Stimulated activated CD4-positive, alpha-beta T cell treated with anti-CD3 and anti-CD28 coated beads, Interleukin-1b, Interleukin-23, amount 100 ng/mL, for 1 hour (primary cell): ENCODE measurements at places on chromosomes 12 and 14.

GRCh38 chr12:84891106-84891838, 21.3 kb downstream of the SLC6A15 start:
- no peak for DNase-seq

GRCh38 chr12:52364901-52365489, 2.3 kb downstream of the KRT85 start:
- no peak for DNase-seq

GRCh38 chr14:89674936-89675335, 257.9 kb upstream of the FOXN3 start:
- DNase-seq, result no peak

- no peak for DNase-seq
These were observed 28.5 kb downstream of the PRIMA1 start for GRCh38 chr14:93759719-93760307.

DNA sequence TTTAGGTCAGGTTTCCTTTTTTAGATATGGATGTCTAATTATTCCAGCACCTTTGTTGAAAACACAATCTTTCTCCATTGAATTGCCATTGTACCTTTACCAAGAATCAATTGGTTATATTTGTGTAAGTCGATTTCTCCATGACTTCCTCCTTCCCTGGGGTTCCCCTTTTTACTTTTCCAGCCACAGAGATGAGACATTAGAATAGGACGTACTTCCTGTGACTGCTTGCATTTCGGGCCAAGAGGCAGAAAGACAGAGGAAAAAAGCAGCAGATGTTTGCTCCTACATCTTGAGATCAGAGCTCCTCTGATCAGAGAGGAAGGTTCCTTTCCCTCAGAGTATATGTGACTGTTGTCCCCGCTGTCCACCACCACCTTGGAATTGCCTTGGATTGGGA, 453.7 kb upstream of the RGS6 start:
- no peak for DNase-seq

DNA sequence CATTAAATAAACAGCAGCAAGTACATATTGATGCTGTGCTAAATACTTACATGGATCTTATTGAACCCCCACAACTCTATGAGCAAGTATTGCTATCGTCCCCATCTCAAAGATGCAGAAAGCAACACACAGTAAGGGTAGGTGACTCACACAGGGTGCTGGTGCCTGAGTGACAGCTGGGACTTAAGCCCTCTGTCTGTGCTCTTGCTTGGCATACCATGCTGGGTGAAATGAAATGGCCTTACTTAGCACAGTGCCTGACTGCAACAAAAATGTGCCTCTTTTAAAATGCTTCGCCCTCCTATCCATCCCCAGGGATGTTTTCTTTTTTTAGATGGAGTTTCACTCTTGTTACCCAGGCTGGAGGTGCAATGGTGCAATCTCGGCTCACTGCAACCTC, 788 bp downstream of the TEX52 start:
- no peak for DNase-seq

GRCh38 chr14:102029956-102030355, 56.9 kb downstream of the HSP90AA1 start:
- no peak for DNase-seq

DNA sequence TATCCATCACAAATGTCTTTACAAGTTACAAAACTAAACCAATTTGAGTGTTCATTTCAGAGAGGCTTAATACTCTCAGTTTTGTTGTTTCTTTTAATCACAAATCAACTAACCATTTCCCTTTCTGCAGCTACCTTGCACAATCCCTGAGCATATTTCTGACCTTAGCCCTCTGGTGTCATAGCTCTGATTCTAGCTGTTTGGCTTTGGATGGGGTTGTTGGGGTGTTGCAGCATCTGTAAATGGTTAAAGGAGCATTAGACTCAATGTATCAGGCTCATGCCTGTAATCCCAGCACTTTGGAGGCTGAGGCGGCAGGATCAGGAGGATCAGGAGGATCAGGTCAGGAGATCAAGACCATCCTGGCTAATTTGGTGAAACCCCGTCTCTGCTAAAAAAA, 461.4 kb downstream of the NRXN3 start:
- no peak for DNase-seq

DNA sequence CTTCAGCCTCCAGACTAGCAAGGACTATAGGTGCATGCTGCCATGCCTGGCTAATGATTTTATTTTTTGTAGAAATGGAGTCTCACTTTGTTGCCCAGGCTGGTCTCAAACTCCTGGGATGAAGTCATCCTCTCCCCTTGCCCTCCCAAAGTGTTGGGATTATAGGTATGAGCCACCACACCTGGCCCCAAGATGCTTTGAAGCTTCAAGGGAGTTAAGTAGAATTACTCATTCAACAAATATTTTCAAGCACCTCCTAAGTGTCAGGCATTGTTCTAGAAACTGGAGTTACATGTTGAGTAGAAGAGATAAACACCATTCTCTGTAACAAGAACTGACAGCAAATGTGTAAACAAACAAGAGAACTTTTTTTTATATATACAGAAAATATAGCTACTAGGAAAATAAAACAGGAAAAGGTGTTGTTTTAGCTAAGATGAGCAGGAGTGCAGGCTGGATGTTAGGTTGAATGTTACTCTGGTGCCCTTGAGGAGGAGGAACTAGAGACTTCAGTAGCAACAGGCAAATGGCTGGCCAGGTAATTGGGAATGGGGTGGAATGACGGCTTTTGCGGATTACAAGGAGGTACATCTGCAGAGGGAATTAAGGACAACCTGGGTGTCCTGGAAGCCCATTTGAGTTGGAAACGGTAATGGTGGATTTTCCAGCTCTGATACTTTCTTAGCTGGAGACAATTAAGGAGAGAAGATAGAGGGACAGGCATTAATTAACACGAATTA, 32.0 kb upstream of the CFAP54 start:
- no peak for DNase-seq

- no peak for DNase-seq
These were observed 430.9 kb downstream of the LRIG3 start for GRCh38 chr12:58489394-58489793.

GRCh38 chr12:62866451-62867082, 68.4 kb downstream of the PPM1H start:
- DNase-seq, result no peak

DNA sequence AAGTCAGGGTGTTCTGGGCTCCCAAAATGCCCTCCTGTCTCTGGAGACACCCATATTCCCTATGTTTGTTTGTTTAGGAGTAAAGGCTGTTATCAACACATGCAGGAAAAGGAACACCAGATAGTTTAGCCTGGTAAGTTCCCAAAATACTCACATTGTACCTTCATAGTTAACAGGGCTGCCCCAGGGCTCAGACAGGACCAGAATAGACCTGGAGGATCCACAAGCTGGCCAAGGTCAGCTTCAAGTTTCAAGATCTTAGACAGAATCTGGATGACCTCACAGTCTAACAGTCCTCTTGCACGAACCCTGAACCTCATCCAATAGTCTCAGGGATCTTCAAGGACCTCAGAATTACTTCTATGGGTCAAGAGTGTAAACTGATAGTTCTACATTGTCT, 18.1 kb upstream of the HSP90B1 start:
- no peak for DNase-seq
